BE2C (cell line): ENCODE measurements at places on chromosomes 3 and 15.

- no peak for DNase-seq
These were observed 84.1 kb downstream of the CCNL1 start for GRCh38 chr3:157075693-157076420.

- DNase-seq = peak; percentile 87
These were observed at the start of gene MLH1 for GRCh38 chr3:36993326-36994283. Gene MLH1, plus strand, starts transcription at chr3:36993518. Its CDS starts 30 bp downstream, at chr3:36993548.

GRCh38 chr3:155296413-155296812 lies 2.9 kb upstream of the STRIT1 start:
- DNase-seq = no peak

DNA sequence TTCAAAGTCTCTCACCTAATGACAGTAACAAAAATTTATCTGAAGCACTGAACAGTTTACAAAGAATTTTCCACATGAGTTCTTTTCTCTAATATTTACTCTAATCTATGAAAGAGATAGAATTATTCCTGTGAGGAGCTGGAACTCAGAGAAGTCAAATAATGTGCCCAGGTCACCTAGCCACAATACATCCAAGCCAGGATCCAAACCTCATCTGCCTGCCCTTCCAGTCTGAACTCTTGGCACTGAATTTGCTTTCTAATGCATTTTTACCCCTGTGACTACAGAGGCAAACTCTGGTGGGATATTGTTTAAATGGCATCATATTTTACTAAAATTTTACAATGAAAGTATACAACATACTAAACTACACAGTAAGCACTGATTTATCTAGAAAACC lies 191.4 kb upstream of the RORA start:
- no peak for DNase-seq

- DNase-seq = no peak
These were observed 12.0 kb downstream of the CHCHD6 start for GRCh38 chr3:126716057-126716456.

GRCh38 chr15:53209396-53210042 lies 419.4 kb upstream of the ONECUT1 start:
- DNase-seq = no peak

GRCh38 chr3:32951410-32951811 lies at the start of gene CCR4:
Gene CCR4, plus strand, starts transcription at chr3:32951644. Its CDS starts 1,779 bp downstream, at chr3:32953423.
- no peak for DNase-seq

- DNase-seq = no peak
These were observed 131.2 kb downstream of the RPL22L1 start for GRCh38 chr3:170738766-170739165.

DNA sequence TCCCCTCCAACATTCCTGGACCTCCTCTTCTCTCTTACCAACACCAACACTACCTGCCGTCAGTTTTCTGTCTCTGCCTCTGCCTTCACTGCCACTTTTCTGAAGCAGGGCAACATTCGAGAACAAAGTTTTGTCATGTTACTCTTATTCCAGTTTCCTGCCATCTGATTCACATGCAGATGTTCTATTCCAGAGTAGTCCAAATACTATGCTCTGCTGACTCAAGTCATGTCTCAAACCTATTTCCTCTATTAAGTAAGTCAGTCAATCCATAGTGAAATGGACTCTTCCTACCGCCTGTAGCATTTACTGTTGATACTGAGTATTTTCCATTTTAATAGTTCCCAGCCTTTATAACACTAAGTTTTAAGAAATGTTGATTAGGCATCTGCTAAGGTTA lies 43.4 kb downstream of the ESYT3 start:
- no peak for DNase-seq

GRCh38 chr3:160314995-160315394 lies 84.0 kb downstream of the IFT80 start:
- no peak for DNase-seq

GRCh38 chr15:57134071-57134605 lies 215.7 kb downstream of the TCF12 start:
- DNase-seq = no peak

GRCh38 chr3:16868513-16868912 lies 16.2 kb upstream of the PLCL2 start:
- DNase-seq = no peak

DNA sequence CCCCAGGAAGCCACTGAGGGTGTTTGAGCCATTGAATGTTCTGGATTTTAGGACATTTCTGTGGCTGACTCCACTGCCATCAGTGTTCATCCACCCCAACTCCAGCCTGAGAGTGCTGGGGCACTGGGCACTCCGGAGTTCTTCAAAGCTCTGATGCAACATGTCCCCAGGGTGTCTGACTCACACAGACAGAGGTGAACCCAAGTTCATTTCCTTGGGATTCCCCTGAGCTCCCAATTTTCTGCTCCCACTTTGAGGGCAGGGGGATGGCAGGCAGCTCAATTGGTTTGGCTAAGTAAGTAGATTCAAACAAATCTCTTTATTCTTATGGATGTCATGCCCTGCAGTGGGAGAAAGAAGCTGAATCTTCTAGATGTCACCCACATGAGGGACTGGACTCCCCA lies 2.2 kb downstream of the STRA6 start:
- DNase-seq = peak; percentile 64

GRCh38 chr3:186705882-186706780 lies 11.0 kb upstream of the KNG1 start:
- DNase-seq = no peak

DNA sequence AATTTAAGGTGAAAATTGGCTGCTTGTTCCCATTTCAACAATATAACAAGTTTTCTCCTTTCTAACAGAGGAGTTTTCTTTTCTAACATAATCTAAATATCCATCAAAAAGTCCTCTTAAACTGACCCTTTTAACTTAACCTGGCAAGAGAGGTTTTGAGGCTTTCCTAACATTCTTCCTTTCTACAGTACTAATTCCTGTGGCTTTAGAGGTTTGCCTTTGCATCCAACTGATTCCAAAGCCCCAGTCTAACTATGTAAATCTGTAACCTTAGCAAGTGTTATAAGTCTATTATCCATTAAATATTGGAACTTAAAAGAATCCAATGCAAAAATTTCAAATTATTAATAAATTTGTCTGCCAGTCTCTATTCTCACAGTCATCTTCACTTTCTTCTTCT lies 134.1 kb downstream of the ISL2 start:
- DNase-seq = no peak

DNA sequence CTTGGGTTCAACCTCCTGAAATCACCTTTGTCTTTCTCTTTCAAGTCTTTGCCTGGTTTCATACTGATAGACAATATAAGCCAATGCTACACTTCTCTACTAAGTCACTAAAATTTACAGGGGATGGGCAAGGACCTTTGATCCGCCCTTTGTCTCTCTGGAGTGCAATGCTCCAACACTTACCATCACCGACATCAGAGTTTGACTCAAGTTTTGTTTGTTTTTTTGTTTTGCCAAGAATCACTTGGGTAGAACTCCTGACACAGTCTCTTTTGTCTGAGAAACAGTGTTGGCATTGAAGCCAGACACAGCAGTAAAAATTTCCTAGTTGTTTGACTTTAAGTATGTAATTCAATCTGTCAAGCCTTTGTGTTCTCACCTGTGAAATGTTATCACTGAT lies 29.3 kb downstream of the NFKBIZ start:
- no peak for DNase-seq

- DNase-seq = no peak
These were observed 133.4 kb upstream of the WNT5A start for GRCh38 chr3:55620351-55621025.

DNA sequence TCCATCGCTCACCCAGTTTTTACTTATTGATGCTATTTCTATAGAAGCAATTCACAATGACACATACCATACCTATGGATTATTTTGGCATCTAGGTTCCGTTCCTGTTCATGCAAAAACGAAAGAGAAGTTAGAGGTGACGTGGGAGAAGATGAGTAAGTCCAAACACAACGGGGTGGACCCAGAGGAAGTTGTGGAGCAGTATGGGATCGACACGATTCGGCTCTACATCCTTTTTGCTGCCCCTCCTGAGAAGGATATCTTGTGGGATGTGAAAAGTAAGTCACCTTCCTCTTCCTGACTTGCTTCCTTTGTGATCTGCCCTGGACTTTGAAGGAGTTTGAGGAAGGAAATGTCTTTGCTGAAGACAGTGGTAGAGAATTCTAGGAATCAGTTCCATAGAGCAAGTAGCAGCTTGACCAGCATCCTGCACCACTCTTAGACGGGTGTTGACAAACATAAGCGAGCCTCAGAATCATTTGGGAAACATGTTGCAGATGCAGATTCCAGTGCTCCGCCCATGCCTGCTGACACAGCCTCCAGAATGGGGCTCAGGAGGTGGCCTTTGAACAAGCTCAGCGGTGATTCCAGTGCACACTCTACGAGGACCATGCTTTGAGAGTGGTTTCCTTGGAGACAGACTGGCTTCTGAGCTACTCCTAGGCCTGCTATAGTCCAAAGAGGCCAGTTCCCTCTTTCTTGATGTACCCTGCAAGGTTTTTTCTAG lies 78.4 kb upstream of the LIMD1 start:
- DNase-seq = no peak
